ENCODE measurements at places on chromosomes 2 and 18.

DNA sequence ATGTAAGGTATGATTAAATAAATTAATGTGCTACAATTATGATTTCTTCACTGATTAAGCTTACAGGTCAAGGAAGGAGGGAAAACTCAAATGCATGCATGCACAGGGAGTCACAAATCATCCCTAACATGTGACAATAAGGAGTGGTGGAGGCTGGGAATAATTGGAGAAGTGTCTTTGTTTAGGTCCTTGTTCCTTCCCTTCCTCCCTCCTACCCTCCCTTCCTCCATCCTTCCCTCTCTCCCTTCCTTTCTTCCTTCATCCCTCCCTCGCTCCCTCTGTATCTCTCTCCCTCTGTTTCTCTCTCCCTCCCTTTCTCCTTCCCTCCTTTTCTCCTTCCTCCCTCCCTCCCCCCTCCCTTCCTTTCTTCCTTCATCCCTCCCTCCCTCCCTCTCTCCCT is 337.1 kb downstream of the CTNNA2 start:
- DNase-seq = no peak

DNA sequence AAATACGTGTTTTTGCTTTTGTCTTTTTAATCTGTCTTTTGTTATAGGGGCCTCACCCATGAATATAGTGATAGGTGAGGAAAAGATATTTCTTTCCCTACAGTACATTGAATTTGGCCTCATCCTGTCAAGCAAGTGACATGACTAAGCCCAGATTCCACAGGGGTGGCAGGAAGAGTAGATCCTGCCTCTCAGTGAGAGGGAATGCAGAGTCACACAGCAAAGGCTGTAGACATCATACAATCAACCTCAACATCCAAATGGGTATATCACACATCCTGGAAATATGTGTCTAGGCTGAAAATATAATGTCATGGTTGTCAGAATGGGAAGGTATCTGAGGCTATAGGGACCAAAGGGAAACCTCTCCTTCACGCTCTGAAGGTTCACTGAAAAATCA is 269.6 kb downstream of the CDH20 start:
- DNase-seq = no peak

GRCh38 chr2:69694894-69695849 is 46.8 kb upstream of the ANXA4 start:
- no peak for DNase-seq

DNA sequence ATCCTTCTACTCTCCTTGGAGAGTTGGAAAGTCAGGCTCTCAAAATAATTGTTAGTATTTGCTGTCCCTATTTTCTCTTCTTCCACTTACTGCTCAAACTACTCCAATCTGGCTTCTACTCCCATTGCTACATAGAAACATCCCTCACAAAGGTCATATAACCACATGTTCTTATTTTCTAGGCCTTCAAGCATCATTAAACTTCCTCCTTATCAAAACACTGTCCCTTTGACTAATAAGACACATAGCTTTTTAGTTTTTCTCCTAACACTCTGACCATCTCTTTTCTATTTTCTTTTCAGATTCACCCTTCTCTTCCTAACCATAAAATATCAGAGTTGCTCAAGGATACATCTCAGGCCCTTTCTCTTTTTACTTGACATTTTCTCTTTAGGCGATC is 148.3 kb downstream of the MBD2 start:
- DNase-seq = no peak

DNA sequence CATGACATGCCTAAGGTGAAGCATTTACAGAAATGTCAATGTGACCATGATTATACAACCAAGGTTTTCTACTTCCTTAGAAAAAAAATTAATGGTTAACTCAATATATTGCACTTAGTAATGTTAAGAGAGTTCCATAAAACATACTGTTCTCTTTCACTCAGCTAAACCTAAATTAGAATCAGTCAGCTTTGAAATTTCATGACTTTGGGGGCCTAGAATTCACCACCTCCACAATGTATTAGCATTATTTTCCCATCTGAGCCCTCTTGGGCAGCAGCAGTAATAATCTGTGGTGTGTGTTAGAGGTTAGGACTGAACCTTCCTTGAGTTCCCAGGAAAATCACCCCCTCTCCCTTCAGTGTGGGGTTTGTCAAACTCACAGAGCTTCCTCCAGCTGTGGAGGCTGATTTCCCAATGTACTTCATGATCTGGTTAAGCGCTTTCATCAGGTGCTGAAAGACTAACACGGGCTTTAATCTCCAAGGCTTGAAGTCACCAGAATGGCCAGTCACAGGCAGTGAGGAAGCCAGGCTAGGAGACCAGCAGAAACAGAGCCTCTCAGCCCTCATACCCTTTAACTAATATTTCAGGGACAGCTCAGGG is 7.1 kb upstream of the UPP2 start:
- no peak for DNase-seq

DNA sequence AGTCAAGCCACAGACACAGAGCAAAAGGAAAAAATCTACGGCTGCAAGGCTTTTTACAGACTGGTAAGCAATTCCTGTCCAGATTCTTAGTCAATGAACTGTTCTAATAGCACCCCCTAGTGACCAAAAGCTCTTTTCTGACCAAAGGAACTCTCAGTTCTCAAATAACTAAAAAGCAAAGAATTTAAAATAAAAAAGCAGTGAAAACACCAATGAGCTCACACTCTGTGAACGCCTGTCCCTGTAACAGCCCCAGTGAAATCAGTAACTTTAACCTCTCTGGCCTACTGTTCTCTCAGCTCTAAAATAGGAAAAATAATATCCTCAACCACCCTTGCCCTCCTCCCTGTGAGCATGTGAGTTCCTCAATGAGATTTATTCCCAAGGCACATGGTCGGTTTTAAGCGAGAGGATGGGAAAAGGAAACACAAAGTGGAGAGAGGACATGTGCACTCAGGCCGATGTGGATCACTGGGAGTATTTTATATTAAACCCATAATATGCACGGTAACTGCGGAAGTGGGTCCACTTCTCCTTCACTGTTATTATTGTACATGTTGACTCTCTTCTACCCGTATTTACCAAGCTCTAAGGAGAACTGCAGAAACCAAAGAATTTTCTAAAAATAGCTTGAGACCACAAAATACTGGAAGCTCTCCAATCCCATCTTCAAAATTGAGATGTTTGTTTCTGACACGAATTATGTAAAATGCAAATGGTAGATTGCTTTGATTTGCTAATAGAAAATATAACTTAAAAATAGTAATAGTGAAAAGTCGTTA is 128.5 kb downstream of the STK39 start:
- peak; percentile 77 for DNase-seq

- no peak for DNase-seq
Observed at GRCh38 chr2:23448906-23449305, 63.9 kb downstream of the KLHL29 start.

- DNase-seq = no peak
Observed at GRCh38 chr2:10042301-10043161, 819 bp upstream of the KLF11 start.

Data from activated CD4-positive, alpha-beta T cell treated with anti-CD3 and anti-CD28 coated beads, Interleukin-2, Interleukin-4, amounts not matched to agents 100 ng/mL and 50 ng/mL, durations not matched to agents 16 hours and 8 hours (primary cell).